ENCODE measurements at places on chromosomes 4 and X.

DNA sequence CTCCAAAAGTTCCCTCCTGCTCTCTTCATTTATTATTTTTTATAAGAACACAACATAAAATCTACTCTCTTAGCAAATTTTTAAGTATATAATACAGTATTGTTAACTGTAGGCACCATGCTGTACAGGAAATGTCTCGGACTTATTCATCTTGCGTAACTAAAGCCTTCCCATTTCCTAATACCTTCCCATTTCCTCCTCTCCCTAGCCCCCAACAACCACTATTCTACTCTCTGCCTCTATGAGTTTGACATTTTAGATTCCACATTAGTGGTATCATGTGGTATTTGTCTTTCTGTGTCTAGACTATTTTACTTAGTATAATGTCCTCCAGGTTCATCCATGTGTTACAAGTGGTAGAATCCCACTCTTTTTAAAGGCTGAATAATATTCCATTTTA is 15.8 kb upstream of the SYTL4 start:
- no peak for DNase-seq

DNA sequence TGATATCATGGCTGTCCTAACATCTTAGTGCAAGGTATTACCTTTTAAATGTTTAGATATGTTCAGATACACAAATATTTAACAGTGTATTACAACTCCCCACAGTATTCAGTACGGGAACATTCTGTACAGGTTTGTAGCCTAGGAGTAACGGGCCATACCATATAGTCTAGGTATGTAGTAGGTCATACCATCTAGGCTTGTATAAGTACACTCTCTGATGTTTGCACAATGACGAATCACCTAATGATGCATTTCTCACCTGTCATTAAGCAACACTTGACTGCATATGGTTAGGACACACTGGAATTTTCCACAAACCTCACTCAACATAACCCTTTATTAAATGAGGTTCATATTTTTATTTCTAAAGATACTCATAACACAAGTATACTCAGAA is 67.7 kb downstream of the THOC2 start:
- DNase-seq = no peak

- no peak for DNase-seq
These were observed 148.8 kb upstream of the MID1 start for GRCh38 chrX:10769195-10769594.

GRCh38 chr4:3026540-3026939 is 47.8 kb downstream of the HTT-AS start:
- no peak for DNase-seq

- DNase-seq = no peak
These were observed 239.8 kb upstream of the IL1RAPL1 start for GRCh38 chrX:28347476-28347875.

DNA sequence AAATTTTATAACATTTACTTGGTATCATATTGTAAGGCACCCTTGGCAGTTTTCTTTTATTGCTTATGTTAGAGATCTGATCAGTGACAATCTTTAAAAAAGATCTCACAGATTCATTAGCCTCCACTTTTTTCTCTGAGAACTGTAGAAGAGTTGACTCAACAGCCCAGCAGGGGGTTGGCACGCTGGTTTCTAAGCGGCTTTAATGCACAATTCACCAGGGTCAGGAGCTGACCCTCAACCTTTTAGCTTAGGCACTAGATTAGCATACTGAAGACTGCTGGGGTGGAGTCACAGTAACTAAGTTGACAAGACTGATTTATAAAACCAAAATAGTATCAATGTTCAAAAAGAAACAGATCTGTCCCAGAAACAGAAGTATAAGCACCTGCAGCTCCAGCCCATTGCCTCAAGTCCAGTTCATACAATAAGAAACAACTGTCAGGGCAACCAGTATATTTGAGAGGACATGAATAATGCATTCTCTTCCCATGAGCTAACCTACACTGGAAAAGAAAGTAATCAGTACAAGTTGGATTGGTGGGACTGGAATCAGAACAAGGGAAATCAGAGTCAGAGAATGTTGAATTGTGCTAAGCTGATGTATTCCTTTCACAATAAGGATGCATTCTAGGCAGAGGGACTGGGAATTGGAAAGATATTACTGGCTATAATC is 77.6 kb downstream of the PDE5A start:
- DNase-seq = no peak

- no peak for DNase-seq
These were observed 170.9 kb downstream of the IL15 start for GRCh38 chr4:141807103-141807891.

- DNase-seq = no peak
These were observed 17.7 kb downstream of the SLC10A6 start for GRCh38 chr4:86831262-86832130.

DNA sequence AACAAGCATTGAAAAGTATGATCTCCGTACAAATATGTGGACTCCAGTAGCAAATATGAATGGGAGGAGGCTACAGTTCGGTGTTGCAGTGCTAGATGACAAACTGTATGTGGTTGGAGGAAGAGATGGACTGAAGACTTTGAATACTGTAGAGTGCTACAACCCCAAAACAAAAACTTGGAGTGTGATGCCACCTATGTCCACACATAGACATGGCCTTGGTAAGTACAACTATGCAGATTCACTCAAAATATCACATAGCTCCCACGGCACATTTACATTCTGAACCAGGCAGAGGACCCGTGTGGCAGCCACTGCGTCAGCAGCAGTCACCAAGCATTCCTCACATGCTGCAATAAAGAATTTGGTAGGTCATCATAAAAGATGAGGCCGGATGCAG is 41.3 kb downstream of the KLHL5 start:
- DNase-seq = no peak

GRCh38 chrX:130834149-130834548 is 68.9 kb downstream of the ENOX2 start:
- no peak for DNase-seq

GRCh38 chrX:154056770-154057241 is 37.1 kb upstream of the IRAK1 start:
- no peak for DNase-seq

- no peak for DNase-seq
These were observed 111.3 kb downstream of the CEP135 start for GRCh38 chr4:56060036-56060435.

DNA sequence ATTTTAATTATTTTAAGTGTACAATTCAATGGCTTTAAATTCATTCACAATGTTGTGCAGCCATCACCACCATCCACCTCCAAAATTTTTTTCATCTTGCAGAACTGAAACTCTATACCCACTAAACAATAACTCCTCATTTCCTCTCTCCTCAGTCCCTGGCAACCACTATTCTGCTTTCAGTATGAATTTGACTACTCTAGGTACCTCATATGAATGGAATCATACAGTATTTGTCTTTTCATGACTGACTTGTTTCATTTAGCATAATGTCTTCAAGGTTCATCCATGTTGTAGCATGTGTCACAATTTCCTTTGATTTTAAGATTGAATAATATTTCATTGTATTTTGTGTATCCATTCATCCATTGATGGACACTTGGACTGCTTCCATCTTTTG is 46.9 kb downstream of the KIF4A start:
- no peak for DNase-seq

DNA sequence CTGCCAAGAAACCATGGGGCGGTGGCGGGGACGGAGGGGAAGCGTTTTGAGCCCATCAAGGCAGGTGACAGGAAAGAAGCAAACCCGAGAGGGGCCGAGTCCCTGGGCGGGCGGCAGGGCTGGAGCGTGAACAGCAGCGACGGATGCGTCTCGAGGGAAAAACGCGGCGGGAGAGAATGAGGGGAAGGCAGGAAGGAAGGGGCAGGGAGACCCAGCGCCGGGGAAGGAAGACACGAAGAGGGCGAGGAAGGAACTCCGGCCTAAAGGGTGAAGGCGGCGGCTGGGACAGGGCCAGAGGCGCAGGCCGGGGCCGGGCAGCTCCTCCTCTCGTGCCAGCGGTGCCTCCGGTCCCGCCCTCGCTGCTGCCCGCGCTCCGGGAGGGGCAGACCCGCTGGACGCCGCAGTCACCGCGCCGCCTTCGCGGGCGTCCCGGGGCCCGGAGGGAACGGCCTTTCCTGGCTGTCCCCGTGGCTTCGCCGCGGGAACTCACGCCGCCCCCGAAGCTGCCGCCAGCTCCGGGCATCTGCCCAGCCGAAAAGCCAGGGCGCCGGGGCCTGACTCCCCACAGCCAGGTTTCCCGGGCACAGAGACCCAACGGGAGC is 751 bp upstream of the RGS12 start:
- DNase-seq = no peak

- DNase-seq = no peak
These were observed 337.7 kb downstream of the BMPR1B start for GRCh38 chr4:95095348-95095974.

DNA sequence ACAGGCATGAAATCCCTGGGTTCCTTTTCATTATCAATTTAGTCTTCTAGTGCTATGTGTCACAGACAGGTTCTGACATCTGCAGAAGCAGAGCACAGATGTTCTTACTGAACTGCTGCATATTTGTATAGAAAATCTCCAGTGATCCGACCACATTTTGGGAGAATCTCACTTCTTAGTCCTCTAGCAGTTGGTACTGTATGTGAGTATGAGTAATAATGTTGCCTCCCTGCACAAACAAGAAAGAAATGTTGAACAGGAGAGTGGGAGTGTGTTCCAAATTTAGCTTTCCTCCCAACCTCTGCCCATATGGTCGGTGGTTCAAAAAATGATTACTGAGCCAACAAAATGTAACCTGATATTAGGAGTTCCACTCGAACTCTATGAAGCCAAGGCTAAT is 165.3 kb upstream of the GPC4 start:
- no peak for DNase-seq

- DNase-seq = no peak
These were observed 257.3 kb upstream of the TAPT1 start for GRCh38 chr4:16483540-16483939.

DNA sequence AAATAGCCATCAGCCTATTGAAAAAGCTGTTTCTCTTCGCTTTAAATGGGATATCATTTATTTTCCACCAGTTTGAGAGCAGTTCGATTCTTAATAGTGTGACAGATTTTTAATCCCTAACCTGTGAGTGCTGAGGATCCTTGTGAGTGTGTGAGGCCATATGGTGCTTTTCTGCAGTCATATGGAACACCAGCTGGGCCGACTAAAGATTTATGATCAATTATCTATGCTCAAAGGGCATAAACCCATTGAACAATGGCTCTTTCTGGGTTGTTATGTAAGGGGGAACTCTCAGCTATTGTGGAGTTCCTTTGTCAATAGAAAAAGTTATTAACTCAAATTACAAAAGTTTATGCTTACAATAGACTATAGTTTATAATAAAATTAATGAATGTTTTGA is 1003.6 kb downstream of the FAT4 start:
- DNase-seq = no peak

- no peak for DNase-seq
These were observed 6.2 kb upstream of the PCDH18 start for GRCh38 chr4:137538526-137538925.

GRCh38 chr4:16492872-16493271 is 266.6 kb upstream of the TAPT1 start:
- no peak for DNase-seq

Measured in activated T-cell treated with anti-CD3 and anti-CD28 coated beads for 24 hours (primary cell).